ENCODE measurements at places on chromosomes 16 and 17.

DNA sequence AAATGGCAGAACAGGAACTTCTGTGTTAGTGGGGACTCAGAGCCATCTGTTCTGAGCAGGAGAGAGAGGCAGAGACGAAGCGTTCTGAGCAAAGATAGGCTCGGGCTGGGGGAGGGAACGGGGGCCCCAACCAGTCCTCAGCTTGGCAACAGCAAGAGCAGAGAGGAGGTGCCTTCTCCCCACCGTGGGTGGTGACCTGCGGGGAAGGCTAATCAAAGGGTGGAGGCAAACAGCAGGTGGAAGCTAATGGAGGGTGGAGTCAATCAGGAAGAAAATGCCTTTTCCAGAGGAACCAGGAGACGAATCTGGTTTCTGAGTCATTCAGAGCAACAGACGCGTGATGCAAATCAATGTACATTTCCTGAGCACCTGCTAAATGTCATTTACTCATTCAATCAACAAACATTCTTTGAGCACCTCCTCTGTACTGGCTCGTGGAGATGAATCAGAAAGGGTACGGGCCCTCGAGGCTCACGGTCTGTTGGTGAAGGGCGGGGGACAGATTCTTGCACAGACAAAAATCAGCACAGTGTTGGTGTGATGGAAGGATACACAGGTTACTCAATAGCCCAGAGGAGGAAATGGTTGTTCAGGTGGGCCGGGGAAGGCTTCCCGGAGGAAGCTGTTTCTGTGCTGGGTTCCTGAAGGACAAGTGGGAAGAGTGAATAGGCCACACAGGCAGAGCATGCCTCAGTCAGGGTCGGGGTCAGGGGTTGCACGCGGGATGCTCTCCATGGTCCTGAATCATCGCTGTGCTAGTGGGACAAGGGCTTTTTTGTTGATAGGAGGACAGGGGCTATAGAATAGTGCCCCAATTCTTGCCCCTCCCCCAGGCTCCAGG, 5.7 kb upstream of the SPNS2 start:
- DNase-seq = no peak

GRCh38 chr16:80599466-80599865, 58.7 kb downstream of the DYNLRB2 start:
- DNase-seq = no peak

DNA sequence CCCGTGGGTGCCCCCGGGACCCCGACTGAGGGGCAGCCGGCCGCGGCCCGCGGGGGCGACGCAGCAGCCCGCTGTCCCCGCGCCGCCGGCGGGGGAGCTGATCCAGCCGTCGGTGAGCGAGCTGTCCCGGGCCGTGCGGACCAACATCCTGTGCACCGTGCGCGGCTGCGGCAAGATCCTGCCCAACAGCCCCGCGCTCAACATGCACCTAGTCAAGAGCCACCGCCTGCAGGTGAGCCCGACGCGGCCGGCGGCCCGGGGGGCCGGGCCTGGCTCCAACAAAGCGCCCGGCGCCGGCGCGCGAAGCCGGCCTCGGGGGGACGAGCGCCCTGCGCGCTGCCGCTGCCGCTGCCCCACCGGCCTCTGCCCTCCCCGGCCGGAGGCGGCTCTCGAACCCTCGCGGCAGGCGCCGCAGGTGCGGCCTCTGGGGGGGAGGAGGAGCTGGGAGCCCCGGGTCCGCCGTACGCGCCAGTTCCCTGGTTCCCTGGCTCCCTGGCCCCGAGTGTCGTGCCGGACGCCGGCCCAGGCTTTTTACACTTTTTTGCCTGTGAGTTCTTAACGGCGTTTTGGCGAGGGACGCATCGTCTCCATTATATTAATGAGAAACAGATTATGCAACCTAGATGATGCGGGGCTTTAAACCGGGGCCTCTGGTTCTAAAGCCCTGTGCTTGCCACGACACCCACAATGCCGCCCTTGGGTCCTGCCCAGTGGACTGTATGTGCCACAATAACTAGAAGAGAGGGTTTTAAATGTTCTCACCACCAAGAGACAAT, 521 bp downstream of the ATMIN start:
- peak; percentile 29 for DNase-seq

DNA sequence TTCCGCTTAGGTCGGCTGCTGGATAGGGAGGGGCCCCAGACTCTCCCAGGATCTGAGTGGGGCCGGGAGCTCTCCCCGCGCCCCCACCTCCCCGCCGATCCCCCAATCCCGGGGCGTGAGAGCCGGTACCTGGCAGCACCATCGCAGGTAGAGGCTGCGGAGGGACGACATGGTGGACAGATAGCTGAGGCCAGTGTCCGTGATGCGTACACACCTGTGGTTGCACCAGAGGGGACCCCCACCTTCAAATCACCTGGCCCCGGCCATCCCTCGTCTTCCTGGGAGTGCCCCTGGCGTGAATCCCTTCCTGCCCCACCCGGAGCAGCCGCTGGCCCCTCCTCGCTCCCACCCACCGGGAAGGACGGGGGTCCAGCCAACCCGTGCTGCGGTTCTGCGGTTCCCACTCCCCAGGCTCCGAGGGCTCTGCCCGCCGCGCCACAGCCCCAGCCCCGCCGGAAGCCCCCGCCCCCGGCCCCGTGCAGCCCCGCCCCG, 4.7 kb upstream of the WDR24 start:
- DNase-seq = no peak
